ENCODE measurements at places on chromosomes 3 and 15. TPM values are rescaled to one million over a fixed set of nuclear protein-coding genes. Genes with fewer than 3 reads are reported as not detected.

GRCh38 chr3:53489787-53490458 is 4.5 kb upstream of the CACNA1D start:
- H3K36me3 ChIP-seq = no peaks in the 10 kb centered on the region
- DNase-seq = no peak
- H3K4me1 ChIP-seq = peaks cover 7% of the 10 kb centered on the region
- H3K27me3 ChIP-seq = peaks cover 33% of the 10 kb centered on the region
- H3K4me3 ChIP-seq = no peak overlapping the region
- H3K27ac ChIP-seq = no peak overlapping the region

DNA sequence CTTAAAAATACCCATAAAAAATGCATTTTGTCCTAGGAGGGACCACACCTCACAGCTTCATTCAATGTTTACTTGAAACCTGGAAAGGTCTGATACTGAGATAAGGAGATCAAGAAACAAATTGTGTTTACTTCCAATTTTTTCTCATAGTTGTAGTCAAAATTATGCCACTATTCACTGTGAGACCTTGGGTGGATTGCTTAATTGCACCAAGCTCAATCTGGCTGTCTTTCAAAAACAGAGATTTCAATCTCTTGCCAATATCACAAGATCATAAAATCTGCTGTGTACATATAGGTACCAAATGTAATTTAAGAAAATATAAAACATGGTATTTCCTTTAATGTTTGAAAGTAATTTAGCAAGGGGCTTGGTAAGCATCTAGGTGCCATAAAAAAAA is 186.4 kb upstream of the THBS1 start:
- DNase-seq = no peak
- no peaks in the 10 kb centered on the region for H3K36me3 ChIP-seq
- H3K4me3 ChIP-seq = no peak overlapping the region
- peaks cover 2% of the 10 kb centered on the region for H3K27me3 ChIP-seq

- DNase-seq = no peak
- peak overlapping the region; percentile 28 for H3K27ac ChIP-seq
- no peak overlapping the region for H3K4me3 ChIP-seq
Observed at GRCh38 chr15:78002996-78003395, 74.5 kb downstream of the TBC1D2B start.

DNA sequence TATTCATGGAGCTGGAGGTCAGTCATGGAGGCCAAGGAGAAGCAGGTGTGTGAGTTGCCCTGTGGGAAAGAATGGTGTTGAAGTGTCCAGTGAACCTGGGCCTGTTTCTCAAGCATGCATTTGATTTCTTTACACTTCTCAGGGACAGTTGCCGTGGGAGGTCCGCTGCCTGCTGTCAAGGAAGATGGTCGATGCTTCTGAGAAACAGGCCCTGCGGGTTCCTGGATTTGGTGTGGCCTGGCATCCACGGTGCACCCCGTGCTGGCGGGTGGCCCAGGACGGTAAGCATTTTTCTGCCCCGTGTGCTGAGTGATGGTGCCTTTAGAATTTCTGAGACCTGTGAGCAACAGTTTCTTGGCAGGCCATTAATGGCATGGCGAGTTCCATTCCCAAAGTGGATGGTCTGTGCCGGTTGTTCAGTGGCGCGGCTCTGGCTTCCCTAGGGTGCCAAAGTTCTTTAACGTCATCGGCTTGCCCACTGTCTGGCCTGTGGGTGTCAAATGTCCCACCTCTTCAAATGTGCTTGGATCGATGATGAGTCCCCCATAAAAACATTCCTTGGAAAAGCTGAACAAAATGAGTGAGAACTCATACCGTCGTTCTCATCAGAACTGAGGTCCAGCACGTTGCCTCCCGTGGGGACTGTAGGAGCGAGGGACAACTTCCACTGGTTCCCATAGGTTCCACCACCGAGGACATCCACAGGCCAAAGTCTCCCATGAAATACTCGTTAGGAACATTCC is 107.2 kb downstream of the SNRPN start:
- no peaks in the 10 kb centered on the region for H3K27me3 ChIP-seq
- H3K4me3 ChIP-seq = peak overlapping the region; percentile 62
- H3K27ac ChIP-seq = peak overlapping the region; percentile 65
- no peaks in the 10 kb centered on the region for H3K4me1 ChIP-seq

DNA sequence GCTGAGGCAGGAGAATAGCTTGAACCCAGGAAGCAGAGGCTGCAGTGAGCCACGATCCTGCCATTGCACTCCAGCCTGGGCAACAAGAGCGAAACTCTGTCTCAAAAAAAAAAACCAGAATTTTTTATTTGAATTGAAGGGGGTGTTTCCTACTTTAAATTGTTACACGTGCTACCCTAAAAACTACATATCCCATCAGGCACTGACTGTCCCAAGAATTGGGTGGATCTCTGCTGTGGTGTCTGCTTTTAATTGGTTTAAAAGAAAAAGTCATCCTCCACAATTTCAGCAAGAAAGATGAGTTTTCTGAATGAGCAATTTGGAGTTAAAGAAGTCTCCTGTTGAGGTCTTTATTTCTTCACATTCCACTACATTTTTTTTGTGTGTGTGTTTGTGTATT is 2.1 kb downstream of the PDIA3 start:
- DNase-seq = peak; percentile 22
- H3K4me1 ChIP-seq = peaks cover 55% of the 10 kb centered on the region
- peak overlapping the region; percentile 86 for H3K27ac ChIP-seq
- H3K27me3 ChIP-seq = no peaks in the 10 kb centered on the region

DNA sequence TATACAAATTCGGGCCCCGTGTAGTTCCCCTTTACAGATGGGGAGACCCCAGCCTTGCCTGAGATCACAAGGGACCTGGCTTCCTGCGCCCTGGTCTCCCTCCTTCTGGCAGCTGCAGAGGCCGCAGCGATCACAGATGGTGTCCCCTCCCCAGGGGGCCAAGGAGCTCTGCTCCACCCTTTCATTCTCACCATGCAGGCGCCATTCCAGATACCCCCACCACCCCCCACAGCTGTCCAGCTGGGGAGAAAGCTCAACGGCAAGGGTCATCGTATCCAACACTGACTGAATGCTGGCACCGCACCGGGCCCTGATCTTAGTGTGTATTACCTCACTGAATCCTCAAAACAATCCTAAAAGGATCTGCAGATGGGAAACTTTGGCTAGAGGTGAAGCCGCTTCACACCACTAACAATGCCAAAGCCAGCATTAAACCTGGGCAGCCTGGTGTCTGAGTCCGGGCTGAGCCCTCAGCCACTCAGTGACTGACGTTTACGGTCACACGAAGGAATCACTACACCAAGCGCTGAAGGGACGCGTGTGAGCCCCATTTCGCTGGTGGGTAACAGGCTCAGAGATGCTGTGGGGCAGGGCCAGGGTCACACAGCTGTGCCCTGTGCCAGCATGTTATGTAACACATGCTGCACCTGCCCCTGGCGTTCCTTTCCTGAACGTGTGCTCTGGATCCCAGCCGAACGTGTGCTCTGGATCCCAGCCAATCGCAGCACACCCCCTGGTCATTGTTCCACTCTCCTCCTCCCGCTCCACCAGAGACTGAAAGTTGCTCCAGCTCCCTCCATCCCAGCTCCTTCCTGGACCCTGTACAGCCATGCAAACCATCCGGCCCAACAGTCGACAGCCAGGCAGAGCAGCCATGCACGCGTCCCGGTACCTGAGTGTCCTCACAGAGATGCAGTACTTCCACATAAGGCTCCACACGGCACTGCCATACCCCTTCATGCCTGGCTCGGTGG is 51.8 kb downstream of the IQSEC1 start:
- H3K4me1 ChIP-seq = peaks cover 19% of the 10 kb centered on the region
- H3K4me3 ChIP-seq = no peak overlapping the region
- no peak overlapping the region for H3K27ac ChIP-seq
- no peaks in the 10 kb centered on the region for H3K36me3 ChIP-seq

- H3K4me3 ChIP-seq = no peak overlapping the region
- no peaks in the 10 kb centered on the region for H3K27me3 ChIP-seq
- H3K36me3 ChIP-seq = peaks cover 17% of the 10 kb centered on the region
Observed at GRCh38 chr3:41893977-41894376, 67.9 kb downstream of the ULK4 start.

DNA sequence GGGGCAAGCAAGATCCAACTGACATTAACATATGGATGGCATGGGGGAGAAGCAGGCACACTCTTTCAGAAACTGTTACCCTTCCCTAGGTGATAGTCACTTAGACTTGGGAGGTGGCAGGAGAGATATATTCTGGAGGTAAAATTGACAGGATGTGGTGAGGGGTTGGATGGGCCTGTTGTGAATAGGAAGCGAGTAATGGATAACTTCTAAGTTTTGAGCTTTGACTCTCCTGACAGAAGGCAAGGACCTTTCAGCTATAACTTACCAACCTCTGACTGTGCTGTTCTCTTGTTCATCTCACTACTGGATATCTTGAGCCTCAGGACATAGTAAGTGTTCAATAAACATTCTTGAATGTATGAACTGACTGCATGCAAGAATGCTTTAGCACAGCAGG is 1.9 kb upstream of the PDIA5 start:
- no peak overlapping the region for H3K4me3 ChIP-seq
- no peaks in the 10 kb centered on the region for H3K27me3 ChIP-seq
- H3K36me3 ChIP-seq = no peaks in the 10 kb centered on the region
- no peak overlapping the region for H3K27ac ChIP-seq
- DNase-seq = no peak

GRCh38 chr3:129663045-129663446 is 56.6 kb upstream of the PLXND1 start:
- no peaks in the 10 kb centered on the region for H3K27me3 ChIP-seq
- H3K27ac ChIP-seq = no peak overlapping the region
- no peak for DNase-seq
- no peak overlapping the region for H3K4me3 ChIP-seq

DNA sequence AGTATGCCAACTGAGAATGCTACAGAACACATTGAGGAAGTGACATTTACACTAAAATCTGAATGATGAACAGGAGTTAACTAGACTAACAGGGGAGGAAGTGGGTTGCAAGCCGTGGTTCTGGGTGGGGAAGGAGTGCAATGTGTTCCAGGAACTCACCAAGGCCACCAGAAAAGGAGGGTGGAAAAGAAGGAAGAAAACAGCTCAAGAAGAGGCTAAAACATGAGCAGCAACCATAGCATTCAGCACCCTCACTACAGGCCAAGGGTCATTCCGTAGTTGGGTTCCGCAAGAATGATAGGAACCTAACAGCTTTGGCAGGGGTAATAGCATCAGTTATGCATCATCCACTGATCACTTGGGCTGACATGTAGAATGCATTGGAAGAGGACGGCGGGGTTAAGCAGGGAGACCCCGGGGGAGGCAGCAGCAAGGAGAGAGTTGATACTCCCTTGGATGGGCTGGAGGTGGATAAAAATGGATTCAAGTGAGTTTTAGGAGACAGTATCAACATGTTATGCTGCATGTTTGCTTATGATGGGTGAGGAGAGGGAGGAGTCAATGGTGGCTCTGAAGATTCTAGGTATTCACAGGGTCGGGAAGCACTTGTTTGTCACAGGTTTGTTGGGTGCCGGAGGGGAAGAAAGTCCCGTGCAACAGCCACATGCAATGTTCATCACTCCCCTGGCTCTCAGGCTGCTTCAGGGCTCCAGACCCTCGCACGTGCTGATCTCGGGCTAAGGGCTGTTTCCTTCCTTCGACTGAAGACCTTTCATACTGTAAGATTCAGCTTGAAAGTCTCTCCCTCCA is 53.2 kb downstream of the LIPC start:
- H3K4me3 ChIP-seq = peak overlapping the region; percentile 63
- H3K27ac ChIP-seq = peak overlapping the region; percentile 90
- peaks cover 41% of the 10 kb centered on the region for H3K4me1 ChIP-seq
- DNase-seq = peak; percentile 26
- H3K36me3 ChIP-seq = no peaks in the 10 kb centered on the region
- H3K27me3 ChIP-seq = no peaks in the 10 kb centered on the region

- no peaks in the 10 kb centered on the region for H3K27me3 ChIP-seq
- peak overlapping the region; percentile 86 for H3K27ac ChIP-seq
- H3K4me3 ChIP-seq = peak overlapping the region; percentile 58
Observed at GRCh38 chr15:88645171-88646087, 6.6 kb downstream of the ISG20 start.

DNA sequence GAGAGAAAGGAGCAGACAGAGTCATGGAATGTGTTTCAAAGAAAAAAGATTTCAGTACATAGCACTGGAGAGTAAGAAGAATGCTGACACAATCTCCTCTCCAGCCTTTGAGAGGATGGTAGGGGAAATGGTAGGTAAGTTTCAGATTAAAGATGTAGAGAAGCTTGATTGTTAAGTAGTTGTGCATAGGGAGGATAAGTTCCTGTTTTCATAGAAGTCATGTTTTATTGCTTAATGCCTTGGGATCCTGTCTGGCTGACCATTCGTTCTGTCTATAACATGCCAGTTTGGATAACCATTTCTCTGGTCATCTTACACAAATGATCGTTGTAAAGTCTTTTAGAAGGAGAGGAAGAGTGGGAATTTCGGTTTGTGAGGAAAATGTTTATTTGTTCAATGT is 95.7 kb upstream of the IGSF10 start:
- no peak for DNase-seq
- no peaks in the 10 kb centered on the region for H3K36me3 ChIP-seq
- no peak overlapping the region for H3K27ac ChIP-seq
- no peak overlapping the region for H3K4me3 ChIP-seq

GRCh38 chr3:153320585-153321128 is 158.6 kb downstream of the RAP2B start:
- no peaks in the 10 kb centered on the region for H3K36me3 ChIP-seq
- H3K4me1 ChIP-seq = peaks cover 8% of the 10 kb centered on the region
- no peak overlapping the region for H3K4me3 ChIP-seq

DNA sequence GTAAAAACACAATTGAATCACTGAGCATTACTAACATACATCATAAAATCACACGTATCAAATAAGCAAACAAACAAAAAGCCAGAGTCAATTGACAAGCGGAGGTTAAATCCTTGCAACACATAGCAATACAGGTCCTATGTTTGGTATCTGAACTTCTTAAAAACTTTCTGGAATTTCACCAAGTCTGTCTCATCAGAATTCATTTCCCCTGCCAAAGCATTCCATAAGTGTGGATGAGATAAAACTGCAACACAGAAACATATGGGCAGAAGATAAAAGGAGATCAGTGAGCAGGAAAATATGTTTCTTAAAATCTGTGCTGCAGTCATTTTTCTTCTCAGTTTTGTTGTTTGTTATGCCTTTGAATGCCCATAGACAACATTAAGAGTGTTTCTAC is 1155.5 kb downstream of the TBL1XR1 start:
- H3K27me3 ChIP-seq = no peaks in the 10 kb centered on the region
- H3K36me3 ChIP-seq = no peaks in the 10 kb centered on the region
- no peak for DNase-seq
- H3K4me1 ChIP-seq = no peaks in the 10 kb centered on the region
- H3K27ac ChIP-seq = no peak overlapping the region

- no peak for DNase-seq
- no peaks in the 10 kb centered on the region for H3K4me1 ChIP-seq
- no peak overlapping the region for H3K27ac ChIP-seq
- peaks cover 51% of the 10 kb centered on the region for H3K27me3 ChIP-seq
Observed at GRCh38 chr15:94703596-94703995, 472.2 kb downstream of the MCTP2 start.

GRCh38 chr3:32614956-32615355 is 44.3 kb upstream of the DYNC1LI1 start:
- no peak overlapping the region for H3K4me3 ChIP-seq
- no peak overlapping the region for H3K27ac ChIP-seq

GRCh38 chr15:39999538-40000200 is 39.3 kb downstream of the SRP14 start:
- H3K27me3 ChIP-seq = no peaks in the 10 kb centered on the region
- no peak for DNase-seq
- peaks cover 16% of the 10 kb centered on the region for H3K36me3 ChIP-seq
- H3K27ac ChIP-seq = no peak overlapping the region
- no peaks in the 10 kb centered on the region for H3K4me1 ChIP-seq

- H3K4me3 ChIP-seq = no peak overlapping the region
- H3K27me3 ChIP-seq = peaks cover 5% of the 10 kb centered on the region
- H3K4me1 ChIP-seq = peaks cover 2% of the 10 kb centered on the region
- no peak for DNase-seq
- H3K27ac ChIP-seq = no peak overlapping the region
Observed at GRCh38 chr3:14510838-14511622, 29.1 kb downstream of the GRIP2 start.

The SLITRK3 gene
- total RNA-seq = not detected

The PIGB gene
- 12.4 TPM for total RNA-seq

The GOLGA8M gene
- 10.3 TPM for total RNA-seq

The ISLR2 gene
- total RNA-seq = not detected

The TRPC1 gene
- 4.5 TPM for total RNA-seq
